ENCODE measurements at places on chromosomes 16 and 17.

DNA sequence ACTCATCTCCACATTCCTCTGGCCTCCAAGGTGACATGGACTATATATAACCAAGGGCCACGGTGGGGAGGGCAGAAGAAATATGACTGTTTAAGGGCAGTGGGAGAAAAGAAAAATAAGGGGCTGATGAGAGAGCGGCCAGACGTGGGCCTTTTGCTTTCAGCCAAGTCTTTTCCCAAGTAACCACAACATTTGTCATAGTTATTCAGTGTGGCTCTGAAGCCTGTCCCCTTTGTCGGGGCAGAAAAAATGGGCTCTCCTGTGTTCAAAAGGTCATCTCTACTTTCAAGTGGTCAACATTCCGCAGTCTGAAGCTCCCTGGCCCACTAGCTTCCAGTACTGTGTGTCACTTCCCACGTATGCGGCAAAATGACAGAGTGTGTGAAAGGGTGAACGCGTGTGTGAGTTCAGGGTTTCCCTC lies 245.4 kb downstream of the NTN1 start:
- DNase-seq = no peak

GRCh38 chr16:82059983-82060421 lies 24.9 kb downstream of the HSD17B2 start:
- no peak for DNase-seq

- DNase-seq = no peak
Measured at GRCh38 chr17:60325730-60326524, 66.0 kb downstream of the USP32 start.

DNA sequence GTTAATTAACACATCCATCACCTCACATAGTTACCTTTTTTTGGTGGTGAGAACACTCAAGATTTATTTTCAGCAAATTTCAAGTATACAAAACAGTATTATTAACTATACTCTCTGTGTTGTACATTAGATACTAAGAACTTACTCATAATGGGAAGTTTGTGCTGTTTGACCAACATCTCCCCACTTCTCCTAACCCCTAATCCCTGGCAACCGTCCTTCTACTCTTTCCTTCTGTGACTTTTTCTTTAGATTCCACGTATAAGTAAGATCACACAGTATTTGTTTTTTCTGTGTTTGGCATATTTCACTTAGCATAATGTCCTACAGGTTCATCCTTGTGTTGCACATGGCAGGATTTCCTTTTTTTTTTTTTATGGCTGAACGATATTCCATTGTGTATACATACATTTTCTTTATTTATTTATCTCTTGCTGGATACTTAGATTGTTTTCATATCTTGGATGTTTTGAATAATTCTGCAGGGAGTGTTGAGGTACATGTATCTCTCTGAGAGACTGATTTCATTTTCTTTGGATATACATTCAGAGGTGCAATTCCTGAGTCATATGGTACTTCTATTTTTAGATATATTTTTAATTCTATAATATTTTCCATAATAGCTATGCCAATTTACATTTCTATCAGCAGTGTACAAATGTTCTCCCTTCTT lies 19.0 kb downstream of the PPM1D start:
- no peak for DNase-seq

DNA sequence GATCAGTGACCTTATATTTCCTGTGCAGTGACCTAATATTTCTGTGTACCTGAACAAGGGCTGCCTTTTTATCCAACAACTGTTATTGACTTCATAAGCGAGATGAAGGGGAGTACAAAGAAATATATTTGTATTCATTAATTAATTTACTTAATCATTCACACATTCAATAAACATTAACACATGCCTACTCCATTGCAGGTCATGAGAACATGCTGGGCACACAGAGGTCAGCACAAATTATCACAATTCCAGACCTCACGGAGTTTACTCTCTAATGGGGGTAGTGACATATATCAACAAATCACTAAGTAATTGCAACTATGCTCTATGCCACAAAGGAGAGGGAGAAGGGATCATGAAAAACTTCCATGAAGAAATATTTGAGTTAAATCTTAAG lies 614.6 kb downstream of the TOX3 start:
- DNase-seq = no peak

Measured in NCI-H1105 treated with DMSO at 0.1 percent for 48 hours (cell line).